ENCODE measurements at places on chromosomes 13 and 19.

DNA sequence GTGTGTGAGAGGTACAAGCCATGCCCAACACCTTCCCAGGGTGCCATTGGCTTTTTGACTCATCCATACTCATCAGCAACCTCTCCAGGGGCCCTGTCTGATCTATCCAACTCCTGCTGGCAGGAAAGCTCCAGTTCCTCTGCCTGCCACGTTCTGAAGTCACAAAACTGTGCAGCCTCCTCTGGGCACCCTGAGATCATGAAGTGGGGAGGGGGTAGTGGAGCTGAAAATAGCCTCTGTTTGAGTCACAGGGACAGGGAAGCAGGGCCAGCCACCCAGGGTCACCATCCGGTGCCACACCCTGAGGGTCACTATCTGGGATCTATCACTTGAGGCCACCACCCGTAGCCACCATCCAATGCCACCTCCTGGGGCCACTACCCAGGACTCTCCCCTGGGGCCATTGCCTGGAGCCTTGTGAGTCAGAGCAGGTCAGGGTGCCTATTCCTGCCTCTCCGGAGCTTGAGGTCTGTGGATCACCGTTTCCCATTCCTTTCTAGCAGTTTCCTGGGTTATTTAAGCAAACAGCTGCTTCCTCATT lies 172.1 kb downstream of the NUFIP1 start:
- no peak for DNase-seq

DNA sequence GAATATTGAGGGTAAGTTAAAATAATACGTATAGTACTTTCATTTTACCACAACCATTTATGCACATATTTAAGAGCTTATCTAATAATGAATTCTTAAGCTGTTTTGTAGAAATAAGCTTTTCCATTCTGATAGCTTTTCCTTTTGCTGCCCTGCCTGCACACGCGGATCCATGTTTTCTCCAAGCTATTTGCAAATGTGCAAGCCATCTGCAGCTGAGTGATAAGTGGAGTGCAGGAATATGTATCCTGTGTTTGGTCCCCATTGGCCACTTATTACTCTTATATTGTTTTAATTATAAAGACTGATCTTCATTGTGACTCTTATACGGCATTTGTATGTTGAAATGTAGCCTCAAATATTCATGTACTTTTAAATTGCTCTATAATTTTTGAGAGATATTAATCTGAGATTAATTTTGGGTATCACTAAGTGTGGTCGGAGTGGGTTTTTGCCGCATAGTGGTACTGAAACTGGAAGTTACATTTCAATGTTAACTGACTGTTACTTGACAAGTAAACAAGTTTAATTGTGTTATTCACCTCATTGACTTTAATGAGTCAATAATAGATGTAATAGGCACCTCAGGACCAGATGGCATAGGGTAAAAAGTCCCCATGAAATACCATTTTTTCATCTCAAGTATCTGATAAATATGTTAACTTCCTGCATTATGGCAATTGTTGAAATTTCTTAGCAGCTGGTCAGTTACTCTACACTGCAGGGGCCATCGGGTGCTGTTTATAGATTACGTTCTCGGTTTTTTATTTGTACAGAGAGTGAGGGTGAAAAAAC lies 1567.4 kb downstream of the EFNB2 start:
- no peak for DNase-seq

- no peak for DNase-seq
Measured at GRCh38 chr19:50712833-50713232, 6.8 kb downstream of the SHANK1 start.

- no peak for DNase-seq
Measured at GRCh38 chr19:47861630-47862029, 2.6 kb downstream of the TPRX2 start.

GRCh38 chr19:18342090-18342632 lies 1.8 kb downstream of the PGPEP1 start:
- DNase-seq, result no peak

DNA sequence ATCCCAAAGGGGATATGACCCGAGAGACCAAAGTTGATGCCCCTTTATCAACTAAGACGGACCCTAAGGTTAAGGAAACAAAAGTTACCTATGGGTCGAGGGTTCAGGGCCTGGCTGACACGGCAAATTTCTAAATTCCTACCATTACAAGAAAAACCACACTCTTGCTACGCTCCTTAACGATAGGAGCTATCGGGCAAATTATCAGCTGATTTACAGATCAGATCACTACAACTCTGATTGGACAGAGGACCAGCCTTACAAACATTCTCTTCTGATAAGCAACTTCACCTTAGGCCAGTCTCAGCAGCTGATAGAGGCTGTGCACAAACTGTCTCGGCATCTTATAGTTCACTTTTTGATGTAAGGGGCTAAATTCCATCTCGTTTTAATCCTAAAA lies 117.9 kb downstream of the KCTD15 start:
- no peak for DNase-seq

DNA sequence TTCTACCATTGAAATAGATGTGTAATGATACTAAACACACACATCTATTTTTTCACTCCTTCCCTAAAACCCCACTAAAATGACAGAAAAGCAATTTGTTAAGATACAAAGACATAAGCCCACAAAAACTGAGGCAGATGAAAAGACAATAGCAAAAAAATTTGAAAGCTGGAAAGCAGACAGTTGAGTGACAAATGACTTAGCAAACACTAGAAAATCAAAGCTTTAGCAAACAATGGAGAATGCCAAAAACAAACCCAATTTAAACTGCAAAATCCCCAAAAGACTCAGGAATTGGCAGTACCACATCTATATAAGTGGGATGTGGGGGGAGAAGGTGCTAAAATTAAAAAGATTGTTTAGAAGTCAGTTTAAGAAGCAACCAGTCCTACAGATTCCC lies 9.5 kb downstream of the TSC22D1 start:
- DNase-seq, result no peak

- no peak for DNase-seq
Measured at GRCh38 chr13:37769078-37769477, 100.5 kb downstream of the TRPC4 start.

DNA sequence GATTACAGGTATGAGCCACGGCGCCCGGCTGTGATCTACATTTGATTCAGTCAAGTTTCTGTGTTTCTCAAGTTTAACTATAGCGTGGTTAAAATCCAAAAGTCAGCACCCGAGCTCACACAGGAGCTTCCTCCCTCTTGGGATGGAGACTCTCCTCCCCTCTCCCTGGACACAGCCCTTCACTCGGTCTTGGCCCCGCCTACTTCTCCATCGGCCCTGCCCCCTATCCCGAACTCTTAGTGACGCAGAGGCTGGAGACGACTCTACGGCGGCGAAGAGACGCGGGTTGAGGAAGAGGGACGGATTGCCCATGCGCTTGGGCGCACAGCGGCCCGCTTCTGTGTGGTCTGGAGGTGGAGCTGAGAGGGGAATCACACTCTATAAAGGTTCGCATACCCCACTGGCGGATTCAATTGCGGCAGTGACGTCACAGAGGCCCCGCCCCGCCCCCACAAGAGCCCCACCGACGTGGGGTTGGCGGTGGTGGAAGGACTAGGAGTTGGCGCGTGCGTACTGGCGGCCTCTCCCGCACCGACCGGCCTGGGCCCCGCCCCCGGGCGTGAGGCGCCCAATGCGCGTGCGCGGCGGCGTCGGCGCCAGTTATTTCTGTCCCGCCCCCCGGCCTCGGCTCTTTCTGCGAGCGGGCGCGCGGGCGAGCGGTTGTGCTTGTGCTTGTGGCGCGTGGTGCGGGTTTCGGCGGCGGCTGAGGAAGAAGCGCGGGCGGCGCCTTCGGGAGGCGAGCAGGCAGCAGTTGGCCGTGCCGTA lies at the start of gene TRIM28:
TSS of gene TRIM28 (plus strand) at position 239 of the 765 bp plus-strand sequence. CDS start 694 bp downstream, outside the sequence.
- DNase-seq, result no peak

GRCh38 chr19:13078381-13078780 lies 24.3 kb downstream of the LYL1 start:
- DNase-seq, result no peak

DNA sequence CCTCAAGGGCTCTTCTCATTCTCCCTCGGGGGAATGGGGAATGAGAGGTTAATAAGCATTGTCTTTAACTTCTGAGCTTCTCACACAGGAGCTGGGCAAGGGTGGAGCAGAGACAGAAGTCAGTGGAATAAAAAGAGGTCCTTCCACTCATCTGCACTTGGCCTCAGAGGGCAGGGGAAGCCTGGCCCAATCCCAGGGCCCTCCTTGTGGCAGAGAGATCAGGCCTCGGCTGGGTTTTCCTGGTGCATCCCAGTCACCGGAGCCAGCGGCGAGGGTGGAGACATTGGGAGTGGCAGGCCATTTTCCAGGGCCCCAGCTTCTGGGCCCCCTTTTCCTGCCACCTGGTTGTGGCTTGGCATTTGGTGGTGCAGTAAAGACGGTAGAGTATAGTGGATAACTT lies 10.6 kb downstream of the CALM3 start:
- no peak for DNase-seq

DNA sequence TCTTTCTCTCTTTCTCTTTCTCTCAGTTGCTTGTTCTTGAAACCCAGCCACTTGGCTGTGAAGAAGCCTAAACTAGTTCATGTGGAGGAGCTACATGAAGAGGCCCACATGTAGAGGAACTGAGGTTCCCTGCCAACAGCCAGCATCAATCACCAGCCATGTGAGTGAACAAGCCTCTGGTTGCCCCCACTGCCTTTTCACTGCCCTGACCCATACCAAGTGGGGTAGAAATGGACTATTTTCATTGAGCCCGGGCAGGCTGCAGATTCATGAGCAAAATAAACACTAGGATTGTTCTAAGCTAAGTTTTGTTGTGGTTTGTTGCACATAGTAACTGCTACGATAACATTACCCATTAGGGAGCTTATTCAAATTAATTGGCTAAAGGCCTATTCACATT lies 78.7 kb upstream of the FAM216B start:
- DNase-seq, result no peak

- no peak for DNase-seq
Measured at GRCh38 chr19:55695511-55696290, 20.7 kb downstream of the EPN1 start.

- no peak for DNase-seq
Measured at GRCh38 chr13:27379694-27380641, 44.5 kb upstream of the GTF3A start.

DNA sequence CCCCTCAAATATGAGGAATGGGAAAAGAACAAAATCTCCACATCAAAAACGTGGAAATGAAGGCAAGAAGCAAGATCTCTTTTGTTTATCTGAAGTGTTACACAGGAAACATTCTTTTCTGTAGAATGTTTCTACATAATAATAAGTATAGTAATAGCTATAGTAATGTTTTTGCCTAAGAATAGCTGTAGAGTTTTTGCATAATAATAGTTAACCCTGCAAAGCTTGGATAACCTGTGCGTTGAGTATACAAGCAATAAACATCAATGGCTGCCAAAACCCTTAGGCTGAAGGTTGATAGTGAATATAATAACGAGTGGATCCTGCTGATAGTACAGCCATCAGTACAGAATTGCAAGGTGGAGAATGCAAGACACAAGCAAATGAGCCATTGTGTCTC lies 11.1 kb upstream of the LILRA5 start:
- no peak for DNase-seq

DNA sequence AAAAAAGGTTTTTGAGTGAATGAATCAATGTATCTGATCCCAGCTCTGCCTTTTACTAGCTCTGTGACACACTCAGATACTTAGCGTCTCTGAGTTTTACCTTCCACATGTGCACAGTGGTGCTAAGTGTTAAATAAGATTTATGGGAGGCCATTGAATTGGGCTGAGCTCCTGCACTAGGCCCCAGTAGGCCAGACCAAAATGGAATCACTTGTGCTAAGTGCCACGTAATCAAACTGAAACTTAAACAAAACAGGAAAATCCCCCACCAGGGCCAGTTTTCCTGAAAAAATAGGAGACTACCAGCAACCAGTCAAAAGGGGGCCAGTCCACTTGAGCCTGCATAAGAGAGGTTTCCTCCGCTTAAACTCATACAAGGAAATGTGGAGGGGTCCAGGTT lies 40.9 kb downstream of the GJA3 start:
- DNase-seq, result no peak

GRCh38 chr19:18742838-18743783 lies 48.0 kb downstream of the COMP start:
- DNase-seq, result no peak

- DNase-seq, result no peak
Measured at GRCh38 chr13:43757266-43757665, 29.5 kb downstream of the ENOX1 start.

GRCh38 chr13:37403776-37404527 lies 194.6 kb downstream of the POSTN start:
- no peak for DNase-seq

- no peak for DNase-seq
Measured at GRCh38 chr13:32246468-32246867, 68.7 kb downstream of the ZAR1L start.

DNA sequence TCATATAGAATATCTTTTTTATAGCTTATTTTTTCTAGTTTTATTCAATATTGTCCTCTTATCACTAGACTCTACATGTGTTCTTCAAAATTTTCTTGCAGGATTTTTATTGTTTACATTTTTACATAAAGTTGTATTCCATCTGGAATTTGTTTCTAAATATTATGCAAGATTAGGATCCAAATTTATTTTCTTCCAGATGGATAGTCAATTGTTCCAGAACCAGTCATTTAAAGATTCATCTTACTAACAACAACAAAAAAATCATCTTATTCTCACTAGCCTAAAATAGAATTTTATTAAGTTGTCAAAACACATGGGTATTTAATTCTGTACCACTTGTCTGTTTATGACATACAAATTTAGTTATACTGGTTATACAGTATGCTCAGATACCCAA lies 390.4 kb upstream of the GPC6 start:
- DNase-seq, result no peak

- DNase-seq, result no peak
Measured at GRCh38 chr13:111388851-111389500, 68.5 kb downstream of the TEX29 start.

DNA sequence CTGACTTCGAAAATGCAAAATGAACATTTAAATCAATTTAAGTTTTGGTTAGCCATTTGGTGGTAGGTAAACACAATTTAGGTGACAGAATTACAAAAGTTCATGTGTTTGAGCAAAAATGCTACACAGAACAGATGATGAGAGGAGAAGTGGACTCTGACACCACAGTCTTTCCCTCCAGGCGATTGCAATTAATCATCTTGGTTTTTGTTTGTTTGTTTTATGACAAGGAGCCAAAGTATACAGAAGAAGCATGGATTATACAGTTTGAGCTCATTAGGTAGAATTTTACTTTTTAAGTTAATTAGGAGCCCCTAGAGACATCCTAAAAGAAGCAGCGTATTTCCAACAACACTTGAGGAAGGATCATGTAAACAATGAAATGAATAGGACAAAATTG lies 49.3 kb upstream of the FREM2 start:
- DNase-seq, result no peak

GRCh38 chr19:20422216-20423205 lies 143.1 kb downstream of the ZNF737 start:
- DNase-seq, result peak; percentile 5

- DNase-seq, result no peak
Measured at GRCh38 chr13:44434766-44435141, 61.1 kb downstream of the SERP2 start.

- no peak for DNase-seq
Measured at GRCh38 chr13:112177450-112178288, 110.7 kb downstream of the SOX1 start.

GRCh38 chr19:18477974-18478373 lies 40.0 kb upstream of the ISYNA1 start:
- no peak for DNase-seq

- no peak for DNase-seq
Measured at GRCh38 chr19:43738780-43739211, 16.0 kb downstream of the SMG9 start.
